ENCODE measurements at places on chromosomes 5 and 9.

DNA sequence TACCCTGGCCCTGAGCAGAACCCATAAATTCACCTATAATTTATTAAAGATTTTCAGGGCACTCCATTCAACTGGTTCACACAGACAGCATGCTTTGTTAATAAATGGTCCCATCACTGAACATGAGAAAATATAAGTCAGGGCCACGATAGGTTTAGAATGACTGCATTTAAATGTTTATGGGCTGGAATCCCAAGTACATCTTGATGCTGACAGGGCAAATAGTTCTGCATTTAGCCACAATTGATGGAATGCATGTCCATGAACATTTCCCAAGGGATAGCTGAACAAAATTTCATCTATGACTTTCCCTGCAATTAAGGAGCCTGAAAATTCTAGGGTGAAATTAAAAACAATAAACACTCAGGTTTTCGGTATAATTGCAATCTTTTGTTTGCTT is 124.5 kb downstream of the CAAP1 start:
- no peak for DNase-seq

DNA sequence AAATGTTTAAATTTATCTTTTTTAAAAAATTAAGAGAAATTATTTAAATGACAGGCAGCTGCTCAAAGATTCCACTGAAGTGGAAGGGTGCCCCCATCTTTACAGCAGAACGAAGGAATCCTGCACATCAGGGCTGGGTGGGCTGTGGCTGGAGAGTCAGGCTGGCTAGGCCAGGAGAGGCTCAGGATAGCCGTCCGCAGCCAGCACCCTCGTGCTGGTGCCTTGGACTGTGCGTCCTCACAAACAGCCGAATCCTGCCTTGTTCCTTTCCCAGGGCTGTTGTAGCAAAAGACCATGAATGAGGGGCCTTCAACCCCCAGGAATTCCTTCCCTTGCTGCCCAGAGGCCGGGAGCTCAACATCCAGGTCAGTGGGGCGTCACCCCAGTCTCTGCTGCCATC is 64.6 kb upstream of the FCN1 start:
- DNase-seq = no peak

DNA sequence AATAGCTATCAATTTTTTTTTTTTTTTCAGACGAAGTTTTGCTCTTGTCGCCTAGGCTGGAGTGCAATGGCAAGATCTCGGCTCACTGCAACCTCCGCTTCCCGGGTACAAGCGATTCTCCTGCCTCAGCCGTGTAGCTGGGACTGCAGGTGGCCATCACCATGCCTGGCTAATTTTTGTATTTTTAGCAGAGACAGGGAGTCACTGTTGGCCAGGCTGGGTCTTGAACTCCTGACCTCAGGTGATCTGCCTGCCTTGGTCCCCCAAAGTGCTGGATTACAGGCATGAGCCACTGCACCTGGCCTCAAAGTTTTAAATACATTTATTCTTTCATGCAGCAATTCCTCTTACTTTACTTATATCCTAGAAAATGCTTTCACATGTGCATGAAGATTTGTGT is 17.6 kb downstream of the TRIM14 start:
- DNase-seq = no peak

- no peak for DNase-seq
Observed at GRCh38 chr5:40291338-40291737, 388.4 kb upstream of the PTGER4 start.

GRCh38 chr9:88798476-88798875 is 192.8 kb upstream of the S1PR3 start:
- no peak for DNase-seq

DNA sequence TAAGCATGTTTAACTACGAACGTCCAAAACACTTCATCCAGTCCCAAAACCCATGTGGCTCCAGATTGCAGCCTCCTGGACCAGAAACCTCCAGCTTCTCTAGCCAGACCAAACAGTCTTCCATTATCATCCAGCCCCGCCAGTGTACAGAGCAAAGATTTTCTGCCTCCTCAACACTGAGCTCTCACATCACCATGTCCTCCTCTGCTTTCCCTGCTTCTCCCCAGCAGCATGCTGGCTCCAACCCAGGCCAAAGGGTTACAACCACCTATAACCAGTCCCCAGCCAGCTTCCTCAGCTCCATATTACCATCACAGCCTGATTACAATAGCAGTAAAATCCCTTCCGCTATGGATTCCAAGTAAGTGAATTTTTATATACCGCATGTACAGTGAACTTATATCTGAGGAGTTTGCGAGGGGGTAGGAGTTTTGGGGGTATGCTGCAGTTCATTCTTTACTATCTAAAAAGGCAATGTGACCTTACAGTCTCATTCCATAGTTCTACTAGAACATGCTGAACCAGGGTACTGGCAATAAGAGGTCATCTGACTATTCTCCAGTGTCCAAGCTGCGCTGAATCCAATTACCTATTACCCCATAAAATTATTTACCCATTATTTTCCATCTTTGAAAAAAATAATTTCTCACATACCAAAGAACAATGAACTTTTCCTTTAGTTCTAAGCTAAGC is 3.1 kb downstream of the MYOT start:
- DNase-seq = no peak

DNA sequence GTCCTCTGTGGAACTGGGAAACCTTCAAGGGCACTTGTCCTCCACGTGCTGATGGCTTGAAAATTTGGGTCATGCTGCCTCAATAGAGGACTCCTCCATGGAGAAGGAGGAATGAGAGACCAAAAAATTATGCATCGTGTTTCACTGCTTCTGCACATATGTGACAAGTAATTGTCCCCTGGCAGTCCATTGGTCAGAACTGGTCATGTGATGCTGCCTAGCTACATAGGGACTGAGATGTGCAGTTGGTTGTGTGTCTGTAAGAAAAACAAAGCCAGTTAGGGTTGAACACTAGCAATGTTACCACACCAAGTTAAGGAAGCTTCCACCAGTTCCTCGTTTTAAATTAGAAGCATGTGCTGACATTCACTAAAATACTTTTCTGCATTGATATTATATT is 201.9 kb upstream of the ANKH start:
- no peak for DNase-seq

GRCh38 chr5:175363300-175363699 is 80.7 kb downstream of the DRD1 start:
- DNase-seq = no peak

DNA sequence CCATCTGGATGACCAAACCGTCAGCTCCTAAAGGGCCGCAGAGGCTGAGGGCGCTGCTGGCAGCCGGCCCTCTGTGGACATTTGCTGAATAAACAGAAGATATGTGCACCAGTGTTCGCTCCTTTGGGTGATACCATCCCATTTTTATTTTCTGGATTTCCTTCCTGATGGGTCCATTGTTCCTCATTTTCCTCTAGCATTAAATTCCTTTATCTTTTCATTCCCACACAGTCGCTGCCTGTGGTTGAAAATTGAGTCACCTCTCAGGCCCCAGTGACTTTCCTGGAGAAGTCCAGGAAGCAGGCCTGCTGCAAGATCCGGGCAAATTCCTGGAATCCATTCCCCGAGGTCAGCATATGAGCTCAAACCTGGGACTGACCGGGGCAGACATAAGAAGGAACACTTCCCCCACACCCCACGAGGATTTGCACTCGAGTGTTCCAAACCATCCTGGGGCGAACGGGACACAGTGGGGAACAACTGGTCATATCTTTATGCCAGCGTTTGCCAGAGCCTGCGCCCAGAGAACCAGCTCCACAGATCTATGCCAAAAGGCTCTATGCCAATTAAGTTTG is 86.7 kb upstream of the PCA3 start:
- no peak for DNase-seq

DNA sequence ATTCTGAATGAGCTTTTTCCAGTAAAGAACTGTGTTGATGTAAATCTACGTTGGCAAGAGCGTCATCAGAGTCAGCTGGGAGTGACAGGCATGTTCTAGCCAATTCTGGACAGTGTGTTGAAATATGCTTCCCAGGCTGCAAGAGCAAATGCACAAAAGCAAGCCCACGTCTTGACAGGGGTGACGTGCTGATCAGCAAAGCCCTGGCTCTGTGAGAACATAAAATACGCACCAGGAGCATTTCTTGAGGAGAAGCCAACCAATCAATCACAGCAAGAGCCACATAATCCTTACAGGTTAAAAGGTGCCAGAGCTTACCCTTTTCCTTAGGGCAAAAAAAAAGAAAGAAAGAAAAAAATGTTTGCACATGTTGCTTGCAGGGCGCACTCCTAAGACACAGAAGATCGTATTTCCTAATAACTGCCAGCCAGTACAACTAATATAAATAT is 148.1 kb downstream of the PDE4D start:
- DNase-seq = no peak

DNA sequence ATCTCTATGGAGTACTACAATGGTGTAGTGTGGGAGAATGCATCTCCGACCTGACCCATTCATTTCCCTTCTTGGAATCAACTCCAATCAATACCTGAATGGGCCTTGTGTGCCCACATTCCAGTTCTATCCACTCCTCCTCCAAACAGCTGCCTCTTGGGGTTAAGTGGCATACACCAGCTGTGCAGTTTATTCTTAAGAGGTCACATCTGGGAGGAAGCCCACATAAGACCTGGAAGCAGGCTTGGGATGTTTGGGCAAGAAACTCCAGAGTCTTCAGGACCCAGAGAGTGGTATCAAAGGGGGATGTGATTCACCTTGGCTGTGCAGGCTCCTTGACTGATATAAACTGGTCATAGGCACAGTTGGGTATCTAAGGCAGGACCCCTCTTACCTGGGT is 46.0 kb downstream of the ACTBL2 start:
- DNase-seq = no peak

DNA sequence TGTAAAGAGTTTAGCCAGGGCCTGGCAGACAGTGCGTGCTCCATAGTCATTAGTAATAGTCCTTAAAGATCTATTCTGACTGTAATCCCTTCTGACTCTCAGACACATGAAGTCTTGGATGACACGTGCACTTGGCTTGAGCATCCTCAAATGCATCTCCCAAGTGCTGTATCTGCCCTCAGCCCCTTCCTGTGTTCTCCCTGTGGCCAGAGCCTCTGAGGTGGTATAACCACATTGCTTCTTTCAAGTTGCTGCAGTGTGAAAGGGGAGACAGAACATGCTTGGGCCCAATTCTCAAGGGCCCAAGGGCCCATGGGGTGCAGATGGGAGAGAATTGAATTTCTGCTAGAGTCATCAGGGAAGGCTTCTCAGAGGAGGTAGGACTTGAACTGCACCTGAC is 30.1 kb upstream of the HAND1 start:
- no peak for DNase-seq

DNA sequence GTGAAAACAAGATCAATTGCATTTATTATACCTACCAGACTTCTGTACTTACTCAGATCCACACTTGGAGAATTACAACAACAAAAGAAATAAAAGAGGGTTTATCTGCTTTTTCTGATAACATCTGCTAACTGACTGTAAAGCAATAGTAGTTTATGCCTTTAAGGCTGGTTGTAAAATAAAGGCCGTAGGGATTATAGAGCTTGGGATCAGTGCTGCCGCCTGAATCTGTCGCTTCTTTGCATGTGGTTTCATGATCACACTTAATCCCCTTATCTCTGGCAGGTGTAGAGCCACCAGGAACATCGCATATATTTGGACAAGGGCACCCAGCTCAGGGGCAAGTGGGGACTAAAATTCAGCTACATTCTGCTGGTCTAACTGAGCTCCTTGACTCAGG is 146.7 kb downstream of the CCDC192 start:
- no peak for DNase-seq

- DNase-seq = no peak
Observed at GRCh38 chr5:134567641-134568336, 42.3 kb downstream of the JADE2 start.
